Myocyte (in vitro differentiated cells): ENCODE measurements at places on chromosomes 1 and 21. TPM values are rescaled to one million over a fixed set of nuclear protein-coding genes. Genes with fewer than 3 reads are reported as not detected.

- DNase-seq: no peak
Observed at GRCh38 chr1:162902416-162902815, 41.4 kb upstream of the CCDC190 start.

DNA sequence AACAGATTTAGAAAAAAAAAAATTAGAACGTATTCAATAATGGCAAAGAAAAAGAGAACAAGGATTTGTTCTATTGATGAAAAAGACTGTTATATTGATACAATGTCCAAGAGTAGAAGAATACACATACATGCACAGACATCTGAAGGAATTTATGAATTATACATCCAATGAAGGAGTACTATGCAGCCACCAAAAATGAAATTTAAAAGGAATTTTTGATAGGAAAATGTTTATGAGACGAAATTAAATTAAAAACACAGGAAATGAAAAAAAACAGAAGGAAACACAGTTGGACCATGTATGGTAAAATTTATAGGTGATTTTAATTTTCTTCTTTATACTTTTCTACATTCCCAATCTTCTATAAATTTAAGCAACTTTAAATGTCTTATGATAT lies 110.3 kb downstream of the LTN1 start:
- no peak for DNase-seq

GRCh38 chr21:41932191-41932575 lies 21.6 kb downstream of the C2CD2 start:
- DNase-seq: peak; percentile 35

DNA sequence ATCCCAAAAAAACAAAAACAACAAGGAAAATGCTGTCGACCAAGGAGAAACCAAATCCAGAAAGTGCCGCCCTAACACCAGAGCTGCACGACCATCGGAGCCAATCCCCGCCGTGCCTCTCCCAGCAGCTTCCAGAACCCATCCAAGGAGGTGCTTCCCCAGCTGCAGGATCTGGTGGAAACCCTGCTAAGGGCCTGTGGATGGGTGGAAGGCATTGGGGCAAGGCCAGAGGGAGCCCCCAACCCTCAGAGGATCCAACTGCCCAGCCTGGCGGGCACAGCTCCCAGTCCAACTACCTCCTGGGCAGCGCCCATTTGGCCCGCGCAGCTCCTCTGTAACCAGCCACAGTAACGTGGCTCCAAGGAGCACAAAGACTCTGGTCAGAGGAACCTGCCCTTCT lies 81.6 kb downstream of the NPHP4 start:
- no peak for DNase-seq

DNA sequence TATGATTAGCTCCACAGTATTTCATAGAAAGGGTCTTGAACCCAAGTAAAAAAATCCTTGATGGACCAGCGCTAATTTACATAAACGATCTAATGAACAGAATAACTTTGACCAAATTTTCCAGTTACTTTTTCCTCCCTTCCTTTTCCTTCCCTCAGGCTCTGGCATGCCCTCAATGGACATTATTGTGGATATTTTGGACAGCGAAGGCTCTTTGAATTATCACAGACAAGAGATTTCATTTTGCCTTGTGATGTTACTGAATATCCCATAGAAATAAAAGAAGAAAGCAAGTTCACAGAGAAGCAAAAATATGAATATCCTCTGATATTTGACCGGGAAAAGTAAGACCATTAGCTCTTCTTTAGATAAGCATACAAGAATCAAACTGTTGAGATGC lies 60.3 kb upstream of the EXO1 start:
- DNase-seq: no peak

The LRRC53 gene
- total RNA-seq: 0.10 and 0.11 TPM in 2 replicates

GRCh38 chr21:16377120-16377658 lies 647.4 kb downstream of the USP25 start:
- peak; percentile 96 for DNase-seq

The ASTN1 gene
- not detected in 2 replicates for total RNA-seq

The KRTAP19-4 gene
- total RNA-seq: not detected in 2 replicates

The PLPPR4 gene
- total RNA-seq: 2.1 and 3.1 TPM in 2 replicates

DNA sequence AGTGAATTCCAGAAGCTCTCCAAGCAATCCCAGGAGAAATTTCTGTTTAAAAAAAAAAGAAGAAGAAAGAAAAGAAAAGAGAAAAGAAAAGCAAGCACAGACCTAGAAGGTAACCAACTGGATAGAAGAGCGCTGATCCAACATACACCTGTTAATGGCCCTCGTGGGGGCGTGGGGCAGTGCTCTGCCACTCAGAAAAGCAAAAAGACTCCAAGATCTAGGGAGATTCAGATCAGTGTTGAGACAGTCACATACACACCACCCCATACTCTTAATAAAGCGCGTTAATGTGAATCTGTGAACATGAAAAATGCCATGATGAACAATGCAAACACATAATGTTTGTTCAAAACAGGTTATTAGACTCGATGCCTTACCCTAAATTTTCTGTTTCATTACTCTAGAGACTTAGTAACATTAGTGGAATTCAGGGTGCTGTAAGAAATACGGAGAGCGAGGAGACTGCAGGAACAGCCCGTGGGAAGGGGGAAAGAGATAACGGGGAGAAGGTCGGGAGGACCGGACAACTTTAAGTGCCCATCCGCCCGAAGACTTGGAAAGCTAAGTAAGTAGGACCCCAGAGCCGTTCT lies 406 bp downstream of the NME7 start:
- DNase-seq: no peak

The HSF2BP gene
- 2.3 and 3.2 TPM in 2 replicates for total RNA-seq

DNA sequence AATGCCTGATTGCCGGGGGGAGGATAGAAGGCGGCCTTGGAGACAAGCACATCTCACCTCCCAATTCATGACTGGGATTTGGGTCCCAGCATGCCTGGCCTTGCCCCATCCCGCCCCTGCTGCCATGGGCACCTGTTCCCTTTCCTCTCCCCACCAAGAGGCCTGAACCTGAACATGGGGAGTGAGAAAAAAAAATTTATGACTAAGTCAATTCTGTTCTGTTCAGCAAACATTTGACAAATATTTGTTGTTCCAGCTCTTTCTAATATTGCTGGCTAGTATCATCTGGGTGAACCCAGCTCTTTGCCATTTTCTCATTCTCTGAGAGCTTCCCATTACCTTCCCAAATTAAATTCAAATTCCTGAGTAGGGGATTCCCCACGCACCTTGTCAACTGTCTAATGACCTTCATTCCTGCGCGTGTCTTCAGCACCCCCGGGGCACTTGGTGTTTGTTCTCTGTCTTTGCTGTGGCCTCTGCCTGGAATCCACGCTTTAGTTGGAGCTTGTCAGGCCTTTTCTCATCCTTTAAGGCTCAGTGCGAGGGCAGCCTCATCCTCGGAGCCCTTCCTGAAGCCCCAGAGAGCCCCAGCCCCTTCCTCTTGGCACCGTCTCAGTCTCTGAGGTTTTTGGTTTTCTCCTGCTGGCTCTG lies 42.8 kb downstream of the ARHGEF10L start:
- no peak for DNase-seq

GRCh38 chr1:31977385-31978131 lies 36.1 kb upstream of the KHDRBS1 start:
- peak; percentile 53 for DNase-seq

The OR2T2 gene
- total RNA-seq: not detected in 2 replicates

- no peak for DNase-seq
Observed at GRCh38 chr1:4512636-4513035, 141.8 kb upstream of the AJAP1 start.
